ENCODE measurements at places on chromosomes 13 and 19.

- DNase-seq = no peak
Measured at GRCh38 chr13:110103534-110103933, 203.4 kb downstream of the COL4A1 start.

- DNase-seq = no peak
Measured at GRCh38 chr13:114226088-114226487, 8.6 kb upstream of the CDC16 start.

- DNase-seq = no peak
Measured at GRCh38 chr13:58994777-58995176, 1169.0 kb downstream of the DIAPH3 start.

- peak; percentile 92 for DNase-seq
Measured at GRCh38 chr19:48391100-48392005, at the start of gene KDELR1. KDELR1 (minus strand) TSS chr19:48391551; CDS start chr19:48391358, 193 bp downstream.

GRCh38 chr19:470701-471100, 9.9 kb upstream of the SHC2 start:
- no peak for DNase-seq

DNA sequence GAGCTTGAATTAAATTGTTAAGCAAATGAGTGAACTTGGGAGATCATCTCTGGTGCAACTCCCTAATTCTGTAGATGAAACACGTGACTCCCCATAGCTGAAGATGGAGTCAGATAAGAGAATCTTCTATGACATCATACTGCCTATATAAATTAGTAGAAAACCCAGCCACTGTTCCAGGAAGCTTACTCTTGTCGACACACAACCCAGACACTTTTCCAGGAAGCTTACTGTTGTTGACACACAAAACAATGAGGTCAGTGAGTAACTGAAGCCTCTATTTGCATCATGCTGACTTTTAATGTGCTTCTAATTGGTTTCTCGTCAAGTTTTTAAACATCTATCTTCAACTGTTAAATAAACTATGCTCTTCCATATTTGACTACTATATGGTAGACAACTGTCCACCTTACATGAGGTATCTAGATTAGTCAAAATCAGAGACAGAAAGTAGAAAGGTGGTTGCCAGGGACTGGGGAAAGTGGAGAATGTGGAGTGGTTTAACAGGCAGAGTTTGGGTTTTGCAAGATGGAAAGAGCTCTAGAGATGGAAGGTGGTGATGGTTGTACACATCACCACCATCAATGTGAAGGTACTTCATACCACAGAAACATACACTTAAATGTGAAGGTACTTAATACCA, 168.2 kb downstream of the FGF14 start:
- DNase-seq = no peak

GRCh38 chr19:10915130-10916091, 13.0 kb downstream of the YIPF2 start:
- peak; percentile 80 for DNase-seq

DNA sequence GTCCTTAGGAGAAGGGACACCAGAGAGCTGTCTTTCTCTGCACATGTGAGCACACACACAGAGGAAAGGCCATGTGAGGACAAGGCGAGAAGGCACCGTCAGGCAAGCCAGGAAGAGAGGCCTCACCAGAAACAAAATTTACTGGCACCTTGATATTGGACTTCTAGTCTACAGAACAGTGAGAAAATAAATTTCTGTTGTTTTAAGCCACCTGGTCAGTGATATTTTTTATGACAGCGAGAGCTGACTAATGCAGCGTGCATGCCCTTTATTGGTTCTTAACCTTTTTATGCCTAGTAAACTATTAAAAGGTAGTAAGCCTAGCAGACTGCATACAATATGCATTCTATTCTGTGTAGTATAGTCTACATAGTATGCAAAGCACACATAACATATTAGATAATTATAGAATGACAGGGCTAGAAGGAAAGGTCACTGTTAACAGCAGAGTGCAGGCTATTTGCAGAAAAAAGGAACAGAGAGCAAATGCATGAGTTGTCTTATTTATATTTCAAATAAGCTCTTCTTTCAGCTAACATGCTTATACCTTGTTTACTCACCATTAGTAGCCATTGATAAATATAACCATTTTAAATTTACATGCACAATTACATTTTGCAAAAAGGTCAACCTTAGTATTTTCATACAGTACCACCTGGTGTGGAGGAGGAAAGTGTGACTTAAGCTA, 25.2 kb upstream of the KATNAL1 start:
- DNase-seq = no peak

DNA sequence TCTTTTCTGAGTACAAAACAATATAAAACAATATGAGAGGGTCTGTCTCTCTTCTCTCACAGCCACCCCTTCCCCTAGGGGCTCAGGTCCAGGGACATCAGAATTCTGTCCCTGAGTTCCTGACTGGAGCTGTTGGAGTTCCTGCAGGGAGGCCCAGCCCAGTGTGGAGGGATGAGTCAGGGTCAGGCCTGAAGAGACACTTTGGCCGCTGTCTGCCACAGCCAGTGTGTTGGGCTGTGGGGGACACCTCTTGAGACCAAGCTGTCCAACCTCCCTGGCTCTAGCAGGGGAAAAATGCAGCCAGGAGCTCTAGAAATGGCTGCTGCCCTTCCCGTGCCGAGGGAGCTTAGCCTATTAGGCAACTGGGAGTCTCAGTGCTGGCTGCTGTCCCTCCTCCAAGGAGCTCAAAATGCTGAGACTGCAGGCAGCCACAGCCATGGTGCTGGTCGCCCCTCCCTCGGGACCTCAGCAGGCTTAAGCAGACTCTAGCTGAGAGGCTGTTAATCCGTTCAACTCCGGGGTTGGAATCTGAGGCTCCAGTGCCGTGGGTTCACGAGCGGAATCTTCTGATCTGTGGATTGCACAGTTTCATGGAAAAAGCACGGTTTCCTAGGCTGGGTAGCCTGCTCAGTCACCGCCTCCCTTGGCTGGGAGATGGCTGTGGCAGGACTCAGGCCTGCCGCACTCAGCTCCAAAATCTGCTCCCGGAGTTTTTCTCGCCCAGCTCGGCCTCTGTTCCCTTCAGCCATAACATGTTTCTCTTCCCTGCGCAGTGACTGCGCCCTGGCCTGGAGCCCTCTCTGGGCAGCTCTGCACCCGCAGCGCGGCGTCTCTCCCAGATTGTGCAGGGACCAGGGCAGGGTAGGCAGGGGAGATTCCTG, 3.8 kb upstream of the ZNF626 start:
- DNase-seq = no peak

- DNase-seq = no peak
Measured at GRCh38 chr13:44278166-44278565, 95.5 kb upstream of the SERP2 start.

DNA sequence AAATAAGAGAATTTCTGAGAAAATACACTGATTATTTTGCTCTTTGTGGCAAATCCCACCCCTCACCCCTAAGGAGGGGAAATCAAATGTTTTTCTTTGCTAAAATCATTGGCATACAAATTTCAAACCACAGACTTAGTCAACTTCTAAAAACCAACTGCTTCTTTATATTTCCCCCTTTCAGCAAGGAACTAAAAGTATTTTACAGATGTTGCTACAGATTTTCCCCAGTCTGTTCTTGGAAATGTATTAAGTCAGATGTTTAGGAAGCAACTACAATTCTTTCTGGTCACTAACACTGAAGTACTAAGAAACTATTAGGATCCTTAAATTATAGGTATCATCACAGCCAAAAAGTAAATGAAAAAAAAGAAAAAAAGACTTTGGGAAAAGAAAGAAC, 6.9 kb downstream of the MTMR6 start:
- DNase-seq = no peak

DNA sequence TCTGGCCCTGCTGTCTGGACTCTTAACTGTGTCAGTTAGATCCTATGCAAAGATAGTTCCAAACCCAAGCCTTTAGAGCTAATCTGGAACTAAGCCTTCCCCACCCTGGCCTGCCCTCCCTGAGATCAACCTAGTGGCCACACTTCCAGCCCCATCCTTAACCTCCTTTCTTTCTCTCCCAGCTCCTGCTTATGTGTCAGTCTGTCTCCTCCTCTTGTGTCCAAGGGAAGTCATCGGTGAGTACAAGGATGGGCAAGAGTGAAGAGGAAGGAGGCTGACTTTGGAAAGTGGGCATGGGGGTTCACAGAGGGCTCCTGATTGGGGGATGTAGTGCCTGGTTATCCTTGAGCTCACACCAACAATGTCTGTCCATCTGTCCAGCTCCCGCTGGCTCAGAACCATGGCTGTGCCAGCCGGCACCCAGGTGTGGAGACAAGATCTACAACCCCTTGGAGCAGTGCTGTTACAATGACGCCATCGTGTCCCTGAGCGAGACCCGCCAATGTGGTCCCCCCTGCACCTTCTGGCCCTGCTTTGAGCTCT, 12.3 kb downstream of the IGFL2 start:
- DNase-seq = no peak

- no peak for DNase-seq
Measured at GRCh38 chr13:68030152-68030809, 800.1 kb upstream of the PCDH9 start.

- no peak for DNase-seq
Measured at GRCh38 chr19:49011194-49011593, 5.7 kb downstream of the LHB start.

DNA sequence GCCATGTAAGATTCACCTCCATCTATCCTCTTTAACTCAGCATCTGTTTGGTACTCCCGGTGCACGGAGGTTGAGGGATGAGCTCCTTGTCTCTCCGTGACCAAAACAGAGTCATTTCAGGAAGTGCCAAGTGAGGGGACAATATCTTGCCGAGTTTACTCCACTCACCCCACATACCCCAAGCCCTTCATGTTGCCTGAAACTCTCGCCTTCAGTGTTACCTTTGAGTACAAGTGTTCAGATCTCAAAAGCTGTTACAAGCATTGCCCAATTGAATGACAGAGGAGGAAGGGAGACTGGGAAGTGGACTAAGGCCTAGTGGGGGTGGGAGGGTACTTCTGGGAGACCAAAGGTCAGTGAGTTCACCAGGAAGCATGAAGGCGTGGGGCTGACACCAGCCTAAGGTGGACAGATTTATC, 6.0 kb upstream of the SIGLEC12 start:
- DNase-seq = no peak

GRCh38 chr13:24004971-24005370, 107.7 kb upstream of the C1QTNF9B start:
- DNase-seq = no peak

DNA sequence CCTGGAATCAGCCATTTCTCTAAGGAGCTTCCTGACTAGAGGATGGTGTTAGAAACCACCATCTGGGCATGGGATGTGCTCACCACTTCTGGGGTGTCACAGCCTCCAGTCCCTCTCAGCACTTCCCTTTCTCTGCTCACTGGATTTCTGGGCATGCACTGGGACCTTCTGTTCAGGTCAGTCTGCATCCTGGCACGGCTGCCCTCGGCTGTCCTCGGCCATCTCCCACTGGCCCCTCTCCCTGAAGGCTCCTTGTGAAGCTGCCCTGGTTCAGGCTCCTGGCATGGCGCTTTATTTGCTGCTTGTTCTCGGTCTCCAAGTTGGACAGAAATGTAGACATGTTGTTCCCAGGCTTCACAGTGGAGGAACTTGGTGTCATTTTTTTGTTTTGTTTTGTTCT, 60.0 kb downstream of the TEX29 start:
- DNase-seq = no peak

DNA sequence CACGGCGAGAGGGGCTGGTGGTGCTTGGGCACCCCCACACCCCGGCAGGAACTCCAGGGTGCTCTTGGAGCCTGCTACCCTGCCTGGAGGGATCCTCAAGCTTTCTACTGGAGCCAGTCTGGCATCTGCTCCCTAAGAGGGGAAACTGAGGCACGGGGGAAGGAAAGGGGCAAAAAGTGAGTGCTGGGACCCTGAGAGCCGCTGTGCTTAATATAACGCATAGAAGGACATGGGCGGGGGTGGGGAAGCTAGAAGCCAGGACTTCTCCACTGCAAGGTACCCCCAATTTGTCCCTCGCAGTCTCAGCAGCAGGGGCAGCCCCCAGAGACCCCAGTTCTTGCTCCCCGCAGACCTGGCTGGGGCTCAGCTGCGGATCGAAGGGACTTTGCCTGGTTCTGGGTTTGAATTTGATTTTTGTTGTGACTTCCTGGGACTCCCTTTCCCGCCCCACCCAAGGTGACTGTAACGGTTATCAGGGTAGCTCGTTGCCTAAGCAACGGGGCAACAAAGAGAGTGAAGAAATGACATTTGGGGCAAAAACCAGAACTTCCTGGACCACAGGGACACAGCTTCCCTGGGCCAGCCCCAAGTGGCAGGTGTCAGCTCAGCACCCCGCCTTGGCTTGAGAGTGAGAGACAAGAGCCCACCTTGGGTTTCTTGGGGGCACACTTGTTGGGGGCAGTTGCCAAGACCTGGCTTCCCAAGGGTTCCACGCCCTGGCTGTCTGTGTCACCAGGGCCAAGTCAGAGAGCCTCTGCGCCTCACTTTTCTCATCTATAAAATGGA, 638 bp downstream of the ADGRE5 start:
- peak; percentile 86 for DNase-seq

DNA sequence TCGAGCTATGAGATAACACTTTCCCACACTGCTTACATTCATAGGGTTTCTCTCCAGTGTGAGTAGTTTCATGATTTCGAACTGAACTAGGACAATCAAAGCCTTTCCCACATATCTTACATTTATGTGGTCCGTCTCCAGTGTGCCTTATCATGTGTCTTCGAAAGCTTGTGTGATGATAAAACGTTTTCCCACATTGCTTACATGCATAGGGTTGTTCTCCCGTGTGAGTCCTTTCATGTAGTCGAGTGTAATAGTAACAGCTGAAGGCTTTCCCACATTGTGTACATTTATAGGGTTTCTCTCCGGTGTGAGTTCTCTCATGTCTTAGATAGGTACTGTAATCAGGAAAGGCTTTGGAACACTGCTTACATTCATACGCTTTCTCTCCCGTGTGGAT, 16.3 kb downstream of the ZNF823 start:
- DNase-seq = no peak

DNA sequence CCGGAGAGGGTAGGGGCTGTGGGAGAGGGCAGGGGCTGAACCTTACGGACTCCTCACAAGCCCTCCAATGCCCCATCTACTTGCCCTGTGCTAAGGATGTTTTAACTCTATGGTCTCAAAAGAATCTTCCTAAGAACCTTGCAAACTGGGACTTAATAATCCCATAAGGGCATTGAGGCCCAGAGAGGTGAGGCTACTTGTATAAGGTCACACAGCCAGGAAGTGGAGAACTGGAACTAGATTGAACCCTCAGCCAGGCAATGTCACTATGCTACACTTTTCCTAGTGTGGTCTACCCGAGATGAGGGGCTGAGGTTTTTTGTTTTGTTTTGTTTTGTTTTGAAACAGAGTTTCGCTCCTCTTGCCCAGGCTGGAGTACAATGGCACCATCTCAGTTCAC, 10.5 kb upstream of the APOC4 start:
- no peak for DNase-seq

DNA sequence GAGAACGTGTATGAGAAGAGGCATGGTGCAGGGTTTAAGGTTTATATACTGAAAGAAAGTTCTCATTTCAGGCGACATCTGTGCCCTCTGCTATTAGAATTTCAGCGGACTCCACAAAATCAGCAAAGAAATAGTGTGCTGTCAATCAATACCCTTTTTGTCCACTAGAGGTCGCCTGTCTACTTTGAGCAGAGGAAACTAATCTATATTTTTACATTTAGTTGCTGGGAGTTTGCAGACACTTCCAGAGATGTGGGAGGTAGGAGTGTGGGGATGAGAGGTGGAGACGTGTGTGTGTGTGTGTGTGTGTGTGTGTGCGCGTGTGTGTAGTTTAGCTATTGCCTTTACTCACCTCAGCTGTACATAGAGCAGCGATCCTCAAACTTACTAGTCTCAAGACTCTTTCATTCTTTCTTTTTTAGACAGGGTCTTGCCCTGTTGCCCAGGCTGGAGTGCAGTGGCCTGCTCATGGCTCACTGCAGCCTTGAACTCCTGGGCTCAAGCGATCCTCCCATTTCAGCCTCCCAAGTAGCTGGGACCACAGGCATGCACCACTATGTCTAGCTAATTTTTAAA, 9.7 kb downstream of the INAFM1 start:
- DNase-seq = no peak

Data from posterior vena cava (tissue), 2 donors.